ENCODE measurements at places on chromosomes 3 and 15. TPM values are rescaled to one million over a fixed set of nuclear protein-coding genes. Genes with fewer than 3 reads are reported as not detected.

The GPR27 gene
- total RNA-seq, result 3.3 TPM

The TRH gene
- not detected for total RNA-seq

The PGBD4 gene
- total RNA-seq, result 1.5 TPM

The SYNM gene
- 28.6 TPM for total RNA-seq

The CGNL1 gene
- total RNA-seq, result 0.55 TPM

The LXN gene
- 48.4 TPM for total RNA-seq

The SERPINI2 gene
- not detected for total RNA-seq

The SLC24A5 gene
- total RNA-seq, result not detected

The CRTAP gene
- 297 TPM for total RNA-seq

The IMPG2 gene
- not detected for total RNA-seq

The IGF2BP2 gene
- total RNA-seq, result 14.4 TPM

The GALNT15 gene
- total RNA-seq, result 0.06 TPM

The CISH gene
- 0.63 TPM for total RNA-seq

The PRSS50 gene
- not detected for total RNA-seq

The GP9 gene
- not detected for total RNA-seq

The CLEC3B gene
- total RNA-seq, result not detected

The ROPN1B gene
- not detected for total RNA-seq

The GRM7 gene
- not detected for total RNA-seq

The MORC1 gene
- total RNA-seq, result not detected

The SKOR1 gene
- not detected for total RNA-seq

The NAALADL2 gene
- total RNA-seq, result 0.28 TPM

The FOXB1 gene
- not detected for total RNA-seq

The FMN1 gene
- total RNA-seq, result 0.46 TPM

The RTF1 gene
- total RNA-seq, result 17.1 TPM

The NMNAT3 gene
- total RNA-seq, result 1.2 TPM

The PLSCR2 gene
- not detected for total RNA-seq

The SPSB4 gene
- 0.20 TPM for total RNA-seq

The SLC35G2 gene
- total RNA-seq, result 21.9 TPM

The TUSC7 gene
- total RNA-seq, result not detected

The SI gene
- not detected for total RNA-seq

The LRRC49 gene
- 5.7 TPM for total RNA-seq

The MINAR1 gene
- total RNA-seq, result 0.49 TPM

The VILL gene
- 0.07 TPM for total RNA-seq

The COLQ gene
- 0.25 TPM for total RNA-seq

The STAC gene
- total RNA-seq, result 1.9 TPM

The OIP5 gene
- total RNA-seq, result 13.3 TPM

The MYZAP gene
- total RNA-seq, result 1.3 TPM

The PPM1L gene
- total RNA-seq, result 0.46 TPM

The CLRN1 gene
- not detected for total RNA-seq

The CACNA2D2 gene
- 0.53 TPM for total RNA-seq

The REC114 gene
- total RNA-seq, result not detected

The CEMIP gene
- 1.0 TPM for total RNA-seq

The IL5RA gene
- total RNA-seq, result not detected
